ENCODE measurements at places on chromosomes 13 and 19.

- H3K4me1 ChIP-seq, result peaks cover 28% of the 10 kb centered on the region
- H3K4me3 ChIP-seq, result no peak overlapping the region
- peak overlapping the region; percentile 38 for H3K27ac ChIP-seq
- peaks cover 21% of the 10 kb centered on the region for H3K36me3 ChIP-seq
Observed at GRCh38 chr19:5974721-5975387, 3.1 kb downstream of the RANBP3 start.

DNA sequence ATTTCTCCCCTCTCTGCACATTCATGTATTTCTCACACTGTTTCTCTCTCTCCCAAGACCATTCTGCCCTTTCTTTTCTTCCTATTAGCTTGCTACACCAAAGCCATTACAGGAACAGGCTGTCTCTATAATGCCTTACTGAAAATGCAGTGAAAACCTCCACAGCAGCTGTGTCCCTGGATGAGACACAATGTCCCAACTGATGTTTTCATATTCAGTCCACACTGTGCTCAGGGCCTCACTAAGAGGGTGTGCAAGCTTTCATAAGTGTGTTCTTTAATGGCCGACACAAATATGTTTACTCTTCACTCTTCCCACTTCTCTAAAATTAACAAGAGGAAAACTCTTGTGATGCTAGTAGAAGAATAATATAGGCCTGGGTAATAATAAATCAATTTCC is 163.4 kb downstream of the KCTD12 start:
- H3K4me3 ChIP-seq, result no peak overlapping the region
- no peaks in the 10 kb centered on the region for H3K36me3 ChIP-seq
- no peak for DNase-seq
- H3K4me1 ChIP-seq, result peaks cover 4% of the 10 kb centered on the region

- H3K4me3 ChIP-seq, result no peak overlapping the region
- no peaks in the 10 kb centered on the region for H3K27me3 ChIP-seq
- H3K4me1 ChIP-seq, result peaks cover 30% of the 10 kb centered on the region
- no peaks in the 10 kb centered on the region for H3K36me3 ChIP-seq
- H3K27ac ChIP-seq, result no peak overlapping the region
Observed at GRCh38 chr13:97261254-97262005, 39.3 kb downstream of the MBNL2 start.

DNA sequence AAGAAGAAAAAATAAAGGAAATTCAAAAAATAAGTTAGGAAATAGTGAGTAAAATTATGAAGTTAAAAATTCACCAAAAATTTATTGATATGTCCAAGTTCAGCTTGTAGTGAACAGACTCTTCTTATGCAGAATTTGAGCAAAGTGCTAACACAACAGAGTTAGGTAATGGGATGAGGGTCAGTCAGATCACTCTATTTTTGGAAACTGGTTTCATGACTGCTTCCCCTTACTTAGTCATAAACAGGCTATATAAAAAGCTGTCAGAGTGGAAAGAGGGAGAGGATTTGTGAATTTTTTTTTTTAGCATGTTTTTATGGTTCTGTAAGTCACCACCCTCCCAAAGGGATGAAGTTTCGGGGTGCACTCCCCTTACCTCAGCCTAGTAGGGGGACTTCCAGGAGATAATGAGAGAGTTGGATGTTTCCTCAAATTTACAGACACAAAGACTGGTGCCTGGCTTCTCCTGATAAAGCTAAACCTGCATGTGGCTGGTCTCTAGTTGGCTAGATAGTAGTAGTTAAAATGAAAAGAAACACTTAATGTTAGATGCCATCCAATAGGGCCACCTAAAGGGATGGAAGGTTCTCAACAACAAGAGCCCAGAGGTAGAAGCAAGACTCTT is 4.5 kb downstream of the CPB2 start:
- H3K27me3 ChIP-seq, result no peaks in the 10 kb centered on the region
- no peak overlapping the region for H3K4me3 ChIP-seq
- H3K4me1 ChIP-seq, result no peaks in the 10 kb centered on the region
- no peaks in the 10 kb centered on the region for H3K36me3 ChIP-seq
- DNase-seq, result no peak

- no peaks in the 10 kb centered on the region for H3K27me3 ChIP-seq
- H3K4me1 ChIP-seq, result no peaks in the 10 kb centered on the region
- no peak for DNase-seq
- no peaks in the 10 kb centered on the region for H3K36me3 ChIP-seq
- H3K4me3 ChIP-seq, result no peak overlapping the region
- H3K27ac ChIP-seq, result no peak overlapping the region
Observed at GRCh38 chr13:35866801-35867200, 264.4 kb downstream of the DCLK1 start.

GRCh38 chr13:109900320-109900719 is 113.9 kb upstream of the IRS2 start:
- H3K36me3 ChIP-seq, result no peaks in the 10 kb centered on the region
- no peaks in the 10 kb centered on the region for H3K4me1 ChIP-seq
- H3K4me3 ChIP-seq, result no peak overlapping the region
- H3K27ac ChIP-seq, result no peak overlapping the region

DNA sequence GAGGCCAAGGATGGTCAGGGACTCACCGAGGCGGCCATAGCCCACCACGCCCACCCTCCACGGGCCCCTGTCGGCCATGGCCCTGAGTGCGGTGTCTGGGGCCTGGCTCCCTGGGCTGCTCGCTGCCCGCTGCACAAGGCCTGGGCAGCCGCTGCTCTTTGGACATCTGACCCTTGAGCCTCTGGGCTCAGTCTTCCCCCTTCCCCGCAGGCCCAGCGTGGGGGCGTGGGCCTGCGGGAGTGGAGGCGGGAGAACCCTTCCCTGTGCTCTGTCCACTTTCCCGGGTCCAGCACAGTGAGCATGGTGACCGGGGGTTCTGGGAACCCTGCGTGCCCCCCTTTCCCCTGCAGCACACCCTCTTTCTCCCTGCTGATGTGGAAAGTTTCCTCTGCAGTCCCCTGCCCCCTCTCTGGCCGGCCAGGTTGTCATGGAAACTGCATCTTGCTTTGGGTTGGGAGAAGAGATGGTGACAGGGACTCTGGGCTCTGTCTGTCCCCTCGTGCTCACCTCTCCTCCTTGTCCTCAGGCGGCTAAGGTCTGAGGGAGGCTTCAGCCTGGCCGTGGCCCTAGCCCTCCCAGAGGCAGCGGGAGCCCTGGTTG is at the start of gene ASPDH:
Gene ASPDH (minus strand): TSS at position 168 of the 600 bp plus-strand sequence. CDS start 90 bp downstream, at position 78.
- H3K27me3 ChIP-seq, result no peaks in the 10 kb centered on the region
- H3K27ac ChIP-seq, result no peak within 1 kb of the TSS
- H3K4me3 ChIP-seq, result no peak within 1 kb of the TSS
- no peaks in the 10 kb centered on the region for H3K36me3 ChIP-seq
- H3K4me1 ChIP-seq, result peaks cover 12% of the 10 kb centered on the region
- DNase-seq, result no peak

DNA sequence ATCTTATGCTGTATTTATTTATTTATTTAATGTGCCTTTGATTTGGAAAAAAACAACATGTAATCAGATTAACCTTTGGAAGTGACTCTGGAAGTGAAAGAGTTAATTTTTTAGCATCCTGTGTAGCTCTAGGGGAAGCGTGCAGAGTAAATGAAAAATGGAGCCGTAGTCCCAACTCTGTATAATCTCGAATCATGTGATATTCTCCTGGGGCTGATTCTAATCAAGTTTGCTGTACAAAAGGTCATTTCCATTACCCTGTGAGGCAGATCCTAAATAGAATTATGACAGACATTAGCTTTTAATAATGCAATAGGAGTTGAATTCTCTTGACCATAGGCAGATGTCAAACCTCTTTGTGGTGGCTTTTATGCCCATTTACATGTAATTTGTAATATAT is 238.6 kb upstream of the CSNK1A1L start:
- no peak for DNase-seq
- H3K36me3 ChIP-seq, result no peaks in the 10 kb centered on the region
- no peak overlapping the region for H3K4me3 ChIP-seq
- H3K27me3 ChIP-seq, result no peaks in the 10 kb centered on the region
- no peaks in the 10 kb centered on the region for H3K4me1 ChIP-seq
- no peak overlapping the region for H3K27ac ChIP-seq

- no peaks in the 10 kb centered on the region for H3K4me1 ChIP-seq
- no peaks in the 10 kb centered on the region for H3K36me3 ChIP-seq
- no peak overlapping the region for H3K27ac ChIP-seq
- DNase-seq, result no peak
- no peak overlapping the region for H3K4me3 ChIP-seq
Observed at GRCh38 chr13:75904012-75904411, 267.9 kb downstream of the LMO7 start.

DNA sequence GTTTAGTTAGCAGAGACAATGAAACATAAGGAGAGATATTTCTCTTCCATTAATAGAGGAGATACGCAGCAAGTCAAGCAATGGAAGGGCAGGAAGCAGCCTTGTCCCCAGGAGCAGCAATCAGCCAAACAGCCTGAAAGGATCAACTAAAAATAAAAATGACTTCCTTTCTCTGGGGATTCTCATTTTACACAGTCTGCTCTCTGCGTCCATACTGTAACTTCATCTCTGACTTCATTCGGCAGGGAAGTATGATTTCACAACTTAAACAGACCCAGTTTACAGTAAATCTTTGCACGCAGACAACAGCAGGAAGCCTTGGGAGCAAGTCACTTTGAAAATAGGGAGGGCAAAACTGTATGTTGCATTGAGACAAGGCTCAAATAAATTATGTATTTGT is 826.7 kb downstream of the DIAPH3 start:
- no peak for DNase-seq
- H3K4me3 ChIP-seq, result no peak overlapping the region
- no peak overlapping the region for H3K27ac ChIP-seq
- H3K4me1 ChIP-seq, result no peaks in the 10 kb centered on the region

- H3K27me3 ChIP-seq, result no peaks in the 10 kb centered on the region
Observed at GRCh38 chr19:41546386-41546789, 29.6 kb upstream of the CEACAM21 start.

DNA sequence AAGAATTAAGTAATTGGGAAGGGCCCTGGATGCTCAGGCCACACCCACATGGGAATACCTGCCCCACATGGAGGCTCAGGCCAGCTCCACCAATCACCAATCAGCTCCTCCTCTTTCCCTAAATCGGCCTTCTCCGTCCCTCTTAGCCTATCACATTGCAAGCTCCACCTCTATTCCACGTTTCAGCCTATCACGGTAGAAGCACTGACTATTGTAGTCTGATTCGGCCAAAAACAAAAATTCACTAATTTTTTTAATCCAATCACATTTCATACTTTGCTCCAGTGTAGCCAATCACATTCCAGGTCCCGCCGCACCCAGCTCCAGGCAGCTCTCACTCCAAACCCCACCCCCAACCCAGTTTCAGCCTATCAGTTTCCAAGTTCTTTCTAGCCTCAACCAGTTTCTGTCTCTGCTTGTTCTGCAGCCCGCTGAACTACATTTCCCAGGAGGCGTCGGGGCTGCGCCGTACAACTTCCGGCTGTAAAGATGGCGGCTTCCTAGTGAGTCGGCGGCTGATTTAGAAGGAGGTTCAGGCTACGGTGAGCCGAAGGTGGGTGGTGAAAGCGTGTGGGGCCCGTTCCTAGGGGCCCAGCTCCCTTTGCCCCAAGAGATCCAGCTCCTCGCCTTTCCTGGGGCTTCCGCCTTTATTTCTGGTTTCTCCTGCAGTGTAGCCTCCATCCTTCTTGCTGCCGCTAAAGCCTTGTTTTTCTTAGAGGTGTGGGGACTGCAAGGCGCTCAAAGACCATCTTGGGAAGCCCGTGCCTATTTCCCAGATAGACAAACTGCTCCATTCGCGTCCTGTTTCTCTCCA is at the start of gene BABAM1:
Gene BABAM1 (plus strand): TSS at position 469 of the 814 bp plus-strand sequence. CDS start 1,364 bp downstream, outside the sequence.
- no peaks in the 10 kb centered on the region for H3K27me3 ChIP-seq
- peaks cover 9% of the 10 kb centered on the region for H3K4me1 ChIP-seq

DNA sequence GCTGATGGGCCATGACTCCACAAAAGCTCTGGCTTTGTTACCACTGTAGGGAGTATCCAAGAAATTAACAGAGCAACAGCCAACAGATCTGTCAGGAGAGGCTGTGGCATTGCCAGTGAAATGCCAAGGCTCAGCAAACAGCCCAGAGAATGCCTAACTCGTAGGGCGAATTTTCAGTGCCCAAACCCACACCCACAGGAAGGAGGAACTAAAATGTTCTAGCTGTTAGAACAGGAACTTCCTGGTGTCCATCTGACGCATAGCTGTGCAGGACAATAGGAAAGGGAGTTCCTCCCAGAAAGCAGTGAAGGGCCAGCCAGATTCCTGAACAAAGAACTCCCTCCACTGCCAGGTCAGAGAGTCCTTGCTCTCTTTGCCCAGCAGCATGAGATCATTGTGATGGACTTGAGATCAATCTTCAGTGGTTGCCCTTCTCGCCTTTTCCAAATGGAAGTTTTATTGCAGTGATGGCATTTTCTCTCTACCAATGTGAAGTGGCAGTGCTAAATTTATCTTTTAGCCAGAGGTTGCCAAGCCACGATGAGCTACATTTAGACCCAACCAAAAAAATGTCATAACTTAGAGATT is 224.2 kb upstream of the STARD13 start:
- H3K4me3 ChIP-seq, result no peak overlapping the region
- no peaks in the 10 kb centered on the region for H3K27me3 ChIP-seq
- H3K4me1 ChIP-seq, result no peaks in the 10 kb centered on the region

DNA sequence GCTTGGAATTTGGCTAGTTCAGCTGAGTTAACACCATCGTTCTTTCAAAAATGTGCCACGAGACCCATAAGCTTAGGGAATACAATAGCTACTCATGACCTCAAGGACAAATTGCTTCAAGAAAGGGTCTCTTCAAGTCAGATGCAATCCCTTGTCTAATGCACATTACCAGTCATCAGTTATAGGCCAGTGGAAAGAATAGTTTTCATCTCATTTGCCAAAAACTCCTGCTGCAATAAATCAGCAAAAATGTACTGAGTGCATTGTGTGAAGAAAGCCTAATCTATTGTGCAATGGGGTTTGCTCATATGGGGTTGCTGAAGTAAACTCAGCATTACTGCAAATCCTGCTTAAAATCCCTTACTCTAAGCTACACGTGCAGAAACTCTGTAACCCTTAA is 208.3 kb upstream of the NBEA start:
- no peak for DNase-seq
- H3K27ac ChIP-seq, result no peak overlapping the region
- no peaks in the 10 kb centered on the region for H3K36me3 ChIP-seq
- H3K27me3 ChIP-seq, result no peaks in the 10 kb centered on the region
- no peaks in the 10 kb centered on the region for H3K4me1 ChIP-seq
- no peak overlapping the region for H3K4me3 ChIP-seq

DNA sequence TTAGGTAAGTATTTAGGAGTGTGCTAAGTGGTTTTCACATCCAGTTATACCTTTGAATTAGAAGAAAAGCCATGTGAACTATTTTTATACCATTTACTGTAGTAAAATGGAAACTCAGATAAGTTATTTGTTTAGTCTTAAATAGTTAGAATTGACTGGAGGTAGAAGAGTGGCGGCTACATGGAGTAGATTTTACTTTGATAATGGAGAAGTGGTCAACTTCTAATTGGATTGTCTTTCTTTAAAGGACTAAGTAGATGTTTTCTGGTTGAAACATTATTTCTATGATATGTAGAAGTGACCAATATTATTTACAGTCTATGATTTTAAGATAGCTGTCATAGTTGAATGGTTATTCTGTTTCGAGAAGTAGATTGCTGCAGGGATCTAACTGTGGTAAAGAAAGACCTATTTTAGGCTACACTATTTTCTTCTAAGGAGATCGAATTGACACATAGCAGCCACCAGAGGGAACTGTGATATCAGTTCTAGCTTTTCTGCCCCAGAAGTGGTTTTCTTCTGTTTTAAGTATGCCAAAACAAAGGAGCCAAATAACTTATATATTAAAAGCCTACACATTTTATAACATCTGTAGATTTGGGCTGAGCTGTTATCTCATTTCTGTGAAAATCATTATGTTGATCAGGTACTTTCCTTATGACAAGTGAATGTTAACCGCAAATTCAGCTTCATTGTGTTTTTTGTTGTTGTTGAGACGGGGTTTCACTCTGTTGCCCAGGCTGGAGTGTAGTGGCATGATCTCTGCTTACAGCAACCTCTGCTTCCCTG is 26.1 kb downstream of the ZMYM2 start:
- H3K27me3 ChIP-seq, result no peaks in the 10 kb centered on the region
- H3K36me3 ChIP-seq, result peaks cover 1% of the 10 kb centered on the region
- H3K27ac ChIP-seq, result peak overlapping the region; percentile 35
- peaks cover 11% of the 10 kb centered on the region for H3K4me1 ChIP-seq
- DNase-seq, result no peak
- H3K4me3 ChIP-seq, result no peak overlapping the region
